ENCODE measurements at places on chromosomes 5 and 9.

DNA sequence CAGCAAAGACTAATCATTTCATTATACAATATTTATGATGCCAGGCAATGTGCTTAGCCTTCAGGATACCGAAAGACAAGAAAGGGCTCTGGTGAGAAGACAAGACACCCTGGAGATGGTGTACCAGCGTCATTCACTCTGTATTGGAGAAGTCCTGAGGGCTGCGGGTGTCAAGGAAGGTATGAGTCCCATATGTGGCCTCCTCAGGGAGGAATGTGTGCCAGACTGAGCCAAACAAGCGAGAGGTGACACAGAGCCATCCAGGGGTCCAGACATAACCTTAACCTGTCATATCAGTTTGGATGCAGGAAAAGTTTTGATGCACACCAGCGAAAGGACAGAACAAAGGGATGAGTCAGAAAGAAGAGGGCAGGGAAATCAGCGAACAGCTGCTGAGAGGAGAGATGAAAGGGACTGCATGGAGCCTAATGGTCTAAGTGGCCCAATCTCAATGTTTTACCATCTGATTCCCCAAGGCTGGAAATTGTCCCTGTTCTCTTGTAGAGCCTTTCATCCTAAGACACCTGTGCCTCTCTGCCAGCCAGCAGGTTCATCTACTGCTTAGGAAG is 38.9 kb downstream of the ADRA1B start:
- no peak for DNase-seq

DNA sequence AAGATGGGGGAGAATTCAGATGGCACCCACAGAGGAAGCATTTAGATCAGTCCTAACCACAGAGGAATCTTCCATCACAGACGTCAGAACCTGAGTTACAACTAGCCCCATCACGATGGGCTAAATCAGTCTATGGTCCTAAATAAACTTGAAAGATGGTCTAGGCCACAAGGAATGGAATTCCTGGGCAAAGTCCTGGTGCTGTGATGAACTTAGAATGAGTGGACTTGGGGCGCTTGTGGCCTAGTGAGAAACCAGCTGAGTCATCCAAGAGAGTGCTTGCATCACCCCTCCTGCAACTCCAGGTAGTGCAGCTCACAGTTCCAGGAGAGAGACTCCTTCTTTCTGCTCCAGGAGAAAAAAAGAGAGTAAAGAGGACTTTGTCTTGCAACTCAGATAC is 722.9 kb upstream of the RGMB start:
- no peak for DNase-seq

GRCh38 chr5:103497781-103498180 is 64.8 kb downstream of the NUDT12 start:
- DNase-seq = no peak

- no peak for DNase-seq
These were observed 607 bp downstream of the BARX1 start for GRCh38 chr9:93954434-93955061.

- DNase-seq = peak; percentile 54
These were observed 1.2 kb downstream of the JMY start for GRCh38 chr5:79236970-79237739.

DNA sequence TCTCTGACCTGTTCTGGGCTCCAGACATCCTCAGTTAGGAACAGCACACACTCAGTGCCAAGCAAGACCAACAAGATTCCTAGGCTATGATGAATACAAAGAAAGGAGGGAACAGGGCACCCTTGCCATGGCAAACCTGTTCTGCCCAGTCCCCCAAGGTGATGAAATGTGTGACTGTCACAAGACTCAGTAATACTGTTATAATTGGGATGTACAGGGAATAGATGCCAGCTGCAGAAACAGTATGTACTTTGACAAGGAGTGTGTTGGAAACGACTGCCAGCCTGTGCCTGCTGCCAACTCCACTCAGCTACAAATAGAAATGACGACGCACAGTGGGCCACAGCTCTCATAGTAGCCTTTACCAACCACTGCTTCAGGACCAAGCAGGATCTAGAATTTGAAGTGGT is 453.0 kb downstream of the EFNA5 start:
- DNase-seq = no peak

DNA sequence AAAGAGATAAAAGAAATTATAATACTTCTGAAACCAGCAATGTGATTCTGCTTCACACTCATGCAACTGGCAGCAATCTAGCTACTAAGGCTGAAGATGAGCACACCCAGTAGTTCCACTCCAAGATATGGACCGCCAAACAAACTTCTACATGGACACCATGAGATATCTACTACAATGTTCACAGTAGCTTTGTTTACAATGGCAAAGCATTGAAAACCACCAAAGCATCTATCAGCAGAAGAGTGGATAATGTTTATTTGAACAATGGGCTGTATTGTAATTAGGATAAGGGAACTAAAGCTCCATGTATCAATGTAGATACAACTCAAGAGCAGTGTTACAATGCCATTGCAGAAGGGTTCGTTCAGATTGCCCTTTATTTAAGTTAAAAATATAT is 91.2 kb upstream of the ERBIN start:
- no peak for DNase-seq

- DNase-seq = no peak
These were observed 167.4 kb downstream of the GAPVD1 start for GRCh38 chr9:125428902-125429467.

DNA sequence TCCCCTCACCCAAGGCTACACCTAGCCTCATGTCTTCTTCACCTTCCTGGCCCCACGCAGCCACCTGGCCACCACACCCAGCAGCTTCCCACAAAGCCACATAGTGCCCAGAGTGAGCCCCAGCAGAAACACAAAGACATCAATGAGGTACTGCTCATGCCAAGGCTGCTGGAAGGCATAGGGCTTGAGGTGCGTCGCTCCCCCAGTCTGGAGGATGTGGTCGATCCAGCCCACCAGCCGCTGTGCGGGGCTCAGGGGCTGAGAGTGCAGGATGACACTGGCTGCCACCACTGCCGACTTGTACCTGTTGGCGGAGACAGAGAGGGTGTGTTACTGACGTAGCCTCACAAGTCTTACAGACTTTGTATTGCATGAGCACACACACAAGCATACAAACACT is 15.8 kb upstream of the CAPSL start:
- peak; percentile 22 for DNase-seq

DNA sequence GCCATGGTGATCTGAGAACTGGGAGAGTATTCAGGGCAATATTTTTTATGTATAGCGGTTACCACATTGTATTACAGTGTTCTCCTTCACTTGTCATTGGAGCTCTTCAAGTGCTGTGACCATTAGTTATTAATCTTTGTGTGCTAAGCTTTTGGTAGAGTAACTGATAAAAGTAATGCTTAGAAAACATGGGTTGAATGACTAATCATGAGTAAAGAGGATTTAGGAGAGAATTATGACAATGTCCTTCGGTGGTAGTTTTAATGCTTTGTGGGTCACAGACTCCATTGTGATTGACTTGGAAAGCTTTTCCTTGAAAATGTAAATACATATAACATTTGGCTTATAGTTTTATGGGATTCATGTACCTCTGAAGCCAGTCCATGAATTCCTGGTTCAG is 21.4 kb downstream of the TGFBR1 start:
- DNase-seq = no peak

DNA sequence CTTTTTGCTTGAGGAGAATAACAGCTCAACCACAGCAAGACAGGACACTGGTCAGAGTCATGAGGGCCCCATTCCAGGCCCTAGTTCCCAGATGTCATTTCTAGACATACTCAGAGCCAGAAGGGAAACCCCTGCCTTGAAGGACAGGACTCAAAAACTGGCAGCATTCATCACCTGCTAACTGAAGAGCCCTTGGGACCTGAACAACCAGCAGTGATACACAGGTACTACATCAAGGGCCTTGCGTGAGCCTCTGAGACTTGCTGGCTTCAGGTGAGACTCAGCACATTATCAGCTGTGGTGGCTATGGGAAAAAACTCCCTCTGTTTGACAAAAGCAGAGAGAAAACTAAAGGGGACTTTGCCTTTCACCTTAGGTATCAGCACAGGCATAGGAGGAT is 22.6 kb downstream of the TMEM267 start:
- DNase-seq = no peak
